Stimulated activated CD4-positive, alpha-beta T cell treated with anti-CD3 and anti-CD28 coated beads, Interleukin-1b, Interleukin-23, amount 100 ng/mL, for 1 hour (primary cell): ENCODE measurements at places on chromosomes 7 and 10.

- no peak for DNase-seq
Observed at GRCh38 chr7:82789883-82790609, 346.5 kb upstream of the CACNA2D1 start.

DNA sequence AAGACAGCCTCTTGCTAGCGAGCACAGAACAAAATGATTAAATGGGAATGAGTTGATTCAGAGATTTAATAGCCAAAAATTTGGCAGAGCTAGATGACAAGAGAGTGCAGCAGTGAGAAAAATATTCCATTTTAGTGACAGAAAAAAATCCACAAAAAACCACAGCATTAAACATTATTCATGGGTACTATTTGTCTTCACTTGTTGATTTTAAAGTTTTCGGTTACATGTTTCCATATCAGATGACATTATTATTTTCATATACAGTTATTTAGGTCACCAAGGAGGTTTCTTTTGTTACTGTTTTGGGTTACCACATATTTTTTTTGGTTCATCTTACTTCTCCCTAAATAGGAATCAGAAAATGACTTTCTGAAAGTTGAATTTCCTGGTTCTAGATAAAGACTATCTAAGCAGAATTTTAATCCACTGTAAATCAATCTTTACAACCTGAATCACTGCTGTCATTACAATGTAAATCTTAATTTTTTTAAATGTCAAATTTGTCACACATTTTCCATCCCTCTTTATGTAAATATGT lies 87.9 kb downstream of the SVIL start:
- no peak for DNase-seq

- DNase-seq = no peak
Observed at GRCh38 chr7:5422396-5423305, 983 bp downstream of the TNRC18 start.

DNA sequence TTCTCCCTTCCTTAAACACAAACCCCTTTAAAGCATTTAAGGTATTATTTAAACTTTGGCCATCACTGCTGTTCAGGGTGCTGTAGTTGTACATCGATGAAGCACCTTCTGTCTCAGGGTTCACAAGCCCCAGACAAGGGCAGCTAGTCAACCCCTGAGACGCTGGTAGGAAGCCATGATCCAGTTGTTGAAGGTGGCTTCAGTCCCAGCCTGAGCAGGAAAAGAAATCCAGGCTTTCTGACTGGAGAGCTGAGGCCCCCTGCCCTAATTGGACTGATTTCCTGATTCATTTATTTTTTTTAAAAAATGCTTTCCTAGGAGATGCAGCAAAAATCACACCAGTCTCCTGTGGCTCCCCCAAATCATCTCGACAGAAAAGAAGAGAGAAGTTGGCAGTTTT lies 15.8 kb downstream of the CPA1 start:
- DNase-seq = no peak

- DNase-seq = no peak
Observed at GRCh38 chr7:24573554-24574338, 494 bp downstream of the PALS2 start.

DNA sequence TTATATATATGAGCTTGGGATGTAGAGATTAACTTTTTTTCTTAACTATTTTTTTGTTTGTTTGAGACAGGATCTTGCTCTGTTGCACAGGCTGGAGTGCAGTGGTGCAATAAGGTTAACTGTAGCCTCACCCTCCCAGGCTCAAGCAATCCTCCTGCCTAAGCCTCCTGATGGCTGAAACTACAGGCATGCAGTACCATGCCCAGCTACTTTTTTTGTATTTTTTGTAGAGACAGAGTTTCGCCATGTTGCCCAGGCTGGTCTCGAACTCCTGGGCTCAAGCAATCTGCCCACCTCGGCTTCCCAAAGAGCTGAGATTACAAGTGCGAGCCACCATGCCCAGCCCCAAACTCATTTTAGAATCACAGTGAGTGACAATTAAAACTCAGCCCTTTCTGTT lies 105.2 kb downstream of the CUBN start:
- no peak for DNase-seq
